Activated naive CD4-positive, alpha-beta T cell (primary cell): ENCODE measurements at places on chromosomes 16 and 17.

DNA sequence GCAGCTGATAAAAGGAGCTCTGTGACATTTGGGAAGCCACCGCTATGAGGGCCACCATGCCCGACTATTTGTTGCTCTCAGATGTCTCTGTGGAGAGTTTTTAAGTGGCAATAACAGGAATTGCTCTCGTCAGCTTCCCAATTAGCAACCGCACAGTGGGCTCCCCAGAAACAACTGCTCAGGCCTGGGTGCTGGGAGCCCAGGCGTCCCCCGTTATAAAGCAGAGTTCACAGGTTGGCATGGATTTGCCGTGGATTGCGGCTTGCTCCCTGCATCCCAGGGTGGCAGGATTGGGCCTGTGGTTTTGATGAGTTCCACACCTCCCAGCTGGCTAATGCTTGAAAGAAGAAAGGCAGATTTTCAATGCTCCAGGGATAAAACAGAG, 289.9 kb downstream of the CPPED1 start:
- DNase-seq: no peak

- no peak for DNase-seq
These were observed 128.4 kb upstream of the TNRC6C start for GRCh38 chr17:77829843-77830799.

- no peak for DNase-seq
These were observed 680 bp downstream of the SKA2 start for GRCh38 chr17:59154292-59154720.

GRCh38 chr17:65208717-65209116, 71.5 kb downstream of the RGS9 start:
- no peak for DNase-seq

- no peak for DNase-seq
These were observed 10.3 kb downstream of the HOXB4 start for GRCh38 chr17:48567646-48568354.

GRCh38 chr17:46028374-46028773, 29.3 kb downstream of the STH start:
- no peak for DNase-seq

GRCh38 chr17:44906763-44907728, 7.8 kb upstream of the EFTUD2 start:
- no peak for DNase-seq

DNA sequence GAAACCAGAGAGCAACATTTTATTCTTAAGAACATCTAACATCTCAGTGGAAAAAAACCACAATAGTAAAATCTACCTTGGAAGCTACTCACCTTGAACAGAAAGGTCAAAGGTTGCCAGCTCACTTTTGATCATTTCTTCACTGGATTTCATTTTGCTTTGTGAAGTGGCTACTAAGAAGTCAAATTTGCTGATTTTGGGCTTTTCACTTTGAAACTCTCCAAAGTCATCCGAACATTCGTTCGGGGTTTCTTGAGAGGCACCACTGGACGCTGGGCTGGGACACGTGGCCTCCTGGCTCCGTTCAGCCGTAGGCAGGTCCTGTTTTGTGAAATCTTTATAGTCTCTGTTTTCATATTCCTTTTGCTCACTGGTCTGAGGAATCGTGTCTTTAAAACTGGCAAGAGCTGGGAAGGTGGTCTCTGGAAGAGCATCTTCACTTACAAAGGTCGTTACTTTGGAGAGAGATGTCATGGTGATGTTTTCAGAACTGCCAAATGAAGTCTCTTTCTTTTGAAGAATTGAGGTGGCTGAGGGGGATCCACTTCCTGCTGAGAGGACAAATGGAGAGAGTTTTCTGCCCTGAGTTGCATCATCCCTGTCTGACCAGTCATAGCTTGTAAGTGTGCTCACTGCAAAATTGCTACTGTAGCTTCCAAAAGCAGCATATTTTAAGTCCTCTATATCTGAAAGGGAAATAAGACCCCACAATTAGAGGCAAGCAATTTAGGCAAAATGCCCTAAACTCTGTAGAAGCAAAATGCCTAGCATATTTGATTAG, 52.4 kb downstream of the DUSP14 start:
- DNase-seq: no peak

GRCh38 chr17:59372138-59372751, 40.8 kb downstream of the YPEL2 start:
- no peak for DNase-seq

DNA sequence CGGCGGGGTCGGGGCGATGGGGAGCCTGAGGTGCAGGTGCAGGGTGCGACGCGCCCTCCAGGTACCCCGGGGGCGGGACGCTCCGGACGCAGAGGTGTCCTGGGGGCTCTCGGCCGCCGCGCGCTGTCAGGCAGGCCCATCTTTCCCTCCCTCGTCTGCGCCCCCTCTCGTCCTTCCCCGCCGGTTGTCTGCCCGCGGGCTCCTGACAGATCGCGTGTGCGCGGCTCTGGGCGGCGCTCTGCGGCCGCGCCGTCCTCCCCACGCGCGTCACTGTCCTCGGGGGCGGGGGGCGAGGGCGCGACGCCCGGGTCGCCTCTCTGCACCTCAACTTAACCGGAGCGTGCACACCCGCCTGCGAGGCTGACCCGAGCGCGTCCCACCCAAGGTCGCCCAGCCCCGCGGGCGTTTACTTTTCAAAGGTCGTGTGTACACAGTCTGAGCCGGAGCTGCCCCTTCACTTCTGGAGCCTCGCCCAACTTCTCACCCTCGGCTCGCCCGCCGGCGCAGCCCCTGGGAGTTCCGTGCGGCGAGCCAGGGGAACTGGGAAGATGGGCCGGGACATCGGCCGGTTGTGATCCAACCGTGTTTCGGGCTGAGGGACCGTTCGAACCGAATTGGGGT, 512 bp downstream of the AKAP1 start:
- peak; percentile 37 for DNase-seq

GRCh38 chr17:80096561-80097021, 4.8 kb upstream of the GAA start:
- DNase-seq: no peak

GRCh38 chr17:44941712-44942331, 5.8 kb downstream of the KIF18B start:
- DNase-seq: no peak

GRCh38 chr16:59042301-59042700, 308.2 kb upstream of the GOT2 start:
- no peak for DNase-seq

GRCh38 chr17:10034719-10035475, 129.8 kb upstream of the RCVRN start:
- no peak for DNase-seq

GRCh38 chr16:704552-705380, 835 bp downstream of the FBXL16 start:
- DNase-seq: no peak

DNA sequence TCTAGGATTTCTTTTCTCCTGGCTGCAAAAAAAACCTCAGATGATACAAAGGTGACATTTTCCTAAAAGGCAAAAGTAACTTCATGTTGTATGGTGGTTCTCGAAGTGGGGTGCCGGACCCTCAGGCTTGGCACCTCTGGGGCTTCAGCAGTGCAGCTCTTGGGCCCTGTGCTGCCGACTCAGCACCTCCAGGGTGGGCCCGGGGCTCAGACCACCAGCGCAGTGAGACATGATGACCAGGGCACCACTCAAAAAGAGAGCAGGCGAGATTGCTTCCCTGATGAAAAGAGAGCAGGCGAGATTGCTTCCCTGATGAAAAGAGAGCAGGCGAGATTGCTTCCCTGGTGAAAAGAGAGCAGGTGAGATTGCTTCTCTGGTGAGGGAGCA, 98.7 kb upstream of the ZNF750 start:
- no peak for DNase-seq

- DNase-seq: no peak
These were observed 1.0 kb upstream of the CCNF start for GRCh38 chr16:2428051-2428783.

DNA sequence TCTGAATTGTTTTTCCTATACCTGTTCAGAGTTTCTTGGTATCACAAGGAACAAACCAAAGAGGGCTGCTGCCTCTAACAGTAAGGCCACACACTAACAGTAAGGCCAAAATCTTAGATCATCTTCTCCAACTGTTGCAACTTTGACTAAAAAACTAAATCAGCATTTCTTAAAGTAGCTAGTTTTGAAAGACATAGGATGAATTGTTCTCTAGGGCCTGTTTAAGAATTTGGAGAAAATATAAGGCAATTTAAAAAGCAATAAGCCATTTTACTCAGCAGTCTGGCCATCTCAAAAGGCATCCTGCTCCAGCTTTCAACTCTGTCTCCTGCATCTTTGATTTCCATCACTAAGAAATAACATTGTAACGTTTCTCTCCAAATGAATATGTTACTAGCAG, 105.0 kb upstream of the MON1B start:
- DNase-seq: no peak

DNA sequence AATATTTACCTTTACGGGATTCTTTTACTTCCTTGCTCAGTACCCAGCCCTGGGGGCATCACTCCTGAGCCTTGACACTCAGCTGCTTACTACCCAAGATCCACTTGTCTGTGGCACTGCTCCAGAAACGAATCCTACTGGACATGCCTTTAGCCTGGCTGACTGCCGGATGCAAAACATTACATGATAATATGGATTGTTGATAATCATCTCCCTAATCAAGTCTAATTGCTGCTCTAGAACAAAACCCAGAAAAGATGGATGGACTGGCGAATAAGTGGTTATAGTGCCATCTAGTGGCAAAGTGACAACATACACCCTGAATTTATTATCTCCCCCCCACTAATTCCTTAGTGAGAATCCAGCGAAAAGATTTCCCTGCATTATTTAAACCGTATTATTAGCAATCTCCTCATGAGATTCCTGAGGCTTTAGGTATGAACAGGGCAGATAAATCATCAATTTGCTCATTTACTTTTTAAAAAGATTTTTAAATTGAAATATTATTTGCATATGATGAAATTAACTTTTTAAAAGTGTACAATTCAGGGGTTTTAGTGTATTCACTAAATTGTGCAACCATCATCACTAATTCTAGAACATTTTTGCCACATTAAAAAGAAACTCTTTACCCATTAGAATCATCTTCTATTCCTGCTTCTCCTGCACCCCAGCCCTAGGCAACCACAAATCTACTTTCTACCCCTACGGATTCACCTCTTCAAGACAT, 61.6 kb downstream of the RGS9 start:
- DNase-seq: no peak

- no peak for DNase-seq
These were observed 10.6 kb downstream of the ZSCAN10 start for GRCh38 chr16:3088450-3088849.

DNA sequence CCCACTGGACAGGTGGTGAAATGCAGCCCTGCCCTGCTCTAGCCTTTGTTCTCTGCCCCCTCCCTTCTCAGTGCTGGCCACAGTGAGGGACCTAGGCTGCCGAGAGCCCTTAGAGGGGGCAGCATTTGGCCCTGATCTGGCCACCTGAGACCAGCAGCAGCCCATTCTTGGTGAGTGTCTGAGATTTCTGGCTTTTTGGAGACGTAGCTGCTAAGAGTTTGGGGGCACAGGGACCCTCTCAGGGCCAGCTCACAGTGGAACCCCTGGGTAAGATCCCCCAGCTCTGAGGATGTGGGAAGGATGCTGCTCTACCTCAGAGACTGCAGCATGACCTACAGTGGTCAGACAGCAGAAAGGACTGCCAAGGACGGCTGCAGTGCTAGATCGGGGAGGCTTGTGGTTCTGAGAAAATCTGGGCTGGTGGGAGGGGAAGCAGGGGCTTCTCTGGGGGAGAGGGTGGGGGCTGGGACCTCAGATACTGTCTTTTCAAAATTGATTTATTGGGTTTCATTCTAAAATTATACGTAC, 13.3 kb downstream of the GRB7 start:
- no peak for DNase-seq

- DNase-seq: no peak
These were observed 20.8 kb downstream of the TRPV2 start for GRCh38 chr17:16435925-16436886.

DNA sequence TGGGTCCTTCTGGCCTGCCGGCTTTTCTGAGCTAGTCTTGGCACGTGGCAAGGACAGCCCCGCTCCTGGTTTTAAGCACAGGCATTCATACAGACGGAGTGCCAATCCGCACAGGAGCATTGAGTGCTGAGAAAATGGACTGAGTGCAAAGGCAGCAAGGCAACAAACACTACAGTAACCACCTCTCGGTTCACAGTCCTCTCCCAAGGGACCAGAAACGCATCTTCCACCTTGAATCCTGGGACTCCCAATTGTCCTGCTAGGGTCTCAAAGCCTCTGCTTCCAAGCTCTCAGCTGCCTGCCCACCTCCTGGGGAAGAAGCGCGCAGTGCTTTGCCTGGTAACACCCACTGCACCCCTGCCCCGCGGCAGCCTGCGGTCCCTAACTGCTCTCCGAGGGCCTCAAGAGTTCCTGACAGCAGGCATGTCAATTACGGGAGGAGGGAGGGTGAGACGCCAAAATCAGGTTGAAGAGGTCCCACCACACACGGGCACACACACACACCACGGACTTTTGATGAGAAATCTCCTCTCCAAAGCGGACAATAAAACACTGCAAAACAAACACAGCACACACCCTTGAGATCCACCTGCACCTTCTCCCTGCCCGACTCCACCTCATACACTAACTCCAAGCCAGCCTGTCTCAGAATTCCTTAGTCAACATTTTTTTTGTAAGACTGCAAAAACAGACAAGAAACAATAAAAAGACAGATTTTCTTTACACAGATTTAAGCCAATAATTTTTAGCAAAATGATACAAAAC, 15.0 kb downstream of the SLC16A3 start:
- DNase-seq: no peak

DNA sequence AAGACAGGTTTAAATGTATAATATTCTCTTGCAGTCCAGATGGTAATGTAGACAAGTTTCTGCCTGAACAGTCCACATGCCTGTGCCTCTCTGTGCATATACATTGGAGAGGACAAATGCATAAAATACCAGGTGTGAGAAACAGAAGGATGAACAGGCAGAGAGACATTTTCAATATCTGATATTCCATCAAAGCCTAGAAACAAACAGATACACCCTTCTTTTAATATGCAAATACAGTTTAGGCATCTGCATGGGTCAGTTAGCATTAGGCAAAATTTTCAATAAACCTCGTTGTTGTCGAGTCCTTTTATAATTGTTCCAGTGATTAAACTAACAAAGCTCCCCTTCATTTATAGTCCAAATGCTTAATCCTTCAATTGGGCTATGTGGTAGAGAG, 897 bp downstream of the OMG start:
- DNase-seq: no peak

GRCh38 chr16:57541754-57542435, 548 bp upstream of the ADGRG5 start:
- no peak for DNase-seq

DNA sequence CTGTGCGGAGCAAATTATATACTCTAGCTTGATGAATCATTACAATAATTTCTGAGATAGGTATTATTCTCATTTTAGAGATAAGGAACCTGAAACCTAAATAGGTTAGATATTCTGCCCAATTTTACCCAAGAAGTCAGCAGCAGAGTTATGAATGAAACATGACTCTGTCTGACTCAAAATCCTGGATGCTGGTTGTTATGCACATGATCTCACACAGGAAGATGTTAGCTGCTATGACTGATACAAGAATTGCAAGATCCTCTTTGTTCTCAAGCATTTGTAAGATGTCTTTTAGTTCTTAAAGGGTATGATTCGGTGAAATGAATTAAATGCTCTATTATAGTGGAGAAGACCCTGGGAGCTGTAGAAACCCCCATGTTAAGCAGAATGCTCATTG, 447.8 kb downstream of the KIF2B start:
- DNase-seq: no peak
